ENCODE measurements at places on chromosomes 11 and 22.

DNA sequence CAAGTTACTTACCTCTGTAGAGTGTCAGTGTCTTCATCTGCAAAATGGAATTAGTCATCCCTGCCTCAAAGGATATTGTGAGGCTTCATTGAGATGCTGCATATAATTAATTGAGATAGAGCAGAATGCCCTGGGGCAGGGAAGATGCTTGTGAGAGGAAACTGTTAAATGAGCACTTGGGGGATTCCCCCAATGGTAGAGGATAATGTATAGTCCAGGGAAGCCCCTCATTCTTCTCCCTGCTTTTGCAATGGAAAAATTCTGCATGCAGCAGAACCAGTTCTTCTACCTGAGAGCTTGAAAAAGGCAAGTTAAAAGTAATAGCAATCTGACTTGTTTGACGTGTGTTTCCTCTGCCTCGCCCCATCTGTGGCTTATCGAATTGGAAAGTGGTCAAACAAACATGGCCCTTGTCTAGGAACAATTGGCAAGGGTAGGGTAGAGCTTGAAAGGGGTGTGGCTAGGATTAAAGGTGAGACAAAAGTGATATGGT is 90.9 kb downstream of the NAV2 start:
- no peaks in the 10 kb centered on the region for H3K4me1 ChIP-seq
- DNase-seq: no peak
- no peak overlapping the region for H3K27ac ChIP-seq

DNA sequence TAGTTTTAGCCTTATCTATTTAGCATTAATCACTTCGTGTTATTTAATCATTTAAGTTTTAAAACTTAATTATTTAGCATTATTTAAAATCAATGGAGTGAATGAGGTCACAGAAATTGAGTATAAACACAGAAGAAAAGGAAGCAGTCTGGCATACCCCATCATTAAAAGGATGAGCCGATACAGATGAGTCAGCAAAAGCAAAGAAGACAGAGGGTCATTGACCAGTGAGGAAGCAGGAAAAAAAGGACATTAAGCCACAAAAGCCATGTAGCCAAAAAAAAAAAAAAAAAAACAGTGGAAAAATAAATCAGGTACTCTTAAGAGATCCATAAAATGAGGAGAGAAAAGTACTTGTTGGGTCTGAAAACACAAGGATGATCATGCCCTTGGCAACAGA is 71.5 kb downstream of the TYR start:
- no peaks in the 10 kb centered on the region for H3K36me3 ChIP-seq
- no peak overlapping the region for H3K4me3 ChIP-seq
- no peak overlapping the region for H3K27ac ChIP-seq
- no peak for DNase-seq

DNA sequence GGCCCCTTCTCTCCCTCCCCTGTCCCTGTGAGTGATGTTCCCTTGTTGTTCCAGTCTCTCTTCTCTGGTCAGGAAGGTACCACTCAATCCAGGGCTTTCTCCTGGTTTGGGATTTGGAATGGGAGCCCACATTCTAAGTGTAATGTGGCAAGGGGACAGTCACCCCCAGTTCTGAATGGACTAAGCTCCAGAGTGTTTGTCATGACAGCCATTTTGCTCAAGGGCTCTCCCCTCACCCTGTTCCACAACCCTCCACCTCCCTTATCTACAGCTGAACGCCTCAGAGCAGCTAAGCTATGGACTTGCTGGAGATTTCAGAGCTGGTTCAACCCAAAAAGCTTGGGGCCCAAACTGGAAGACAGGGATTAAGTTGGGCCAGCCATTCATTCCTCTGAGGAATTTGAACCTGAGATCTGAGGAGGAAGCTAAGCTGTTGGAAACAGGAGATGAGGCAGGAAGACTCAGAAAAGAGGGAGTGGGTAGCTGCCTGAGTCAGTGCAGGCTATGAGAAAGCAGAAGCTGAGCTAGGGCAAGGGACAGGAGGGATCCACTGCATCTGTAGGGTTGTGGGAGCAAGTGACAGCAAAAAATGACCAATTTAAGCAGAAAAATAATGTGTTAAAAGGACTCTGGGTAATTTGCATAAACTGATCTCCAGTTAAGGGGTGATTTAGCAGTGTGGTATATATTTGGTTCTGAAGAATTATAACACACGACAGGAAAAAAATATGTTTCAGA is 22.9 kb upstream of the FCHSD2 start:
- H3K4me1 ChIP-seq: no peaks in the 10 kb centered on the region
- no peaks in the 10 kb centered on the region for H3K27me3 ChIP-seq
- H3K4me3 ChIP-seq: no peak overlapping the region
- H3K36me3 ChIP-seq: no peaks in the 10 kb centered on the region
- no peak for DNase-seq

DNA sequence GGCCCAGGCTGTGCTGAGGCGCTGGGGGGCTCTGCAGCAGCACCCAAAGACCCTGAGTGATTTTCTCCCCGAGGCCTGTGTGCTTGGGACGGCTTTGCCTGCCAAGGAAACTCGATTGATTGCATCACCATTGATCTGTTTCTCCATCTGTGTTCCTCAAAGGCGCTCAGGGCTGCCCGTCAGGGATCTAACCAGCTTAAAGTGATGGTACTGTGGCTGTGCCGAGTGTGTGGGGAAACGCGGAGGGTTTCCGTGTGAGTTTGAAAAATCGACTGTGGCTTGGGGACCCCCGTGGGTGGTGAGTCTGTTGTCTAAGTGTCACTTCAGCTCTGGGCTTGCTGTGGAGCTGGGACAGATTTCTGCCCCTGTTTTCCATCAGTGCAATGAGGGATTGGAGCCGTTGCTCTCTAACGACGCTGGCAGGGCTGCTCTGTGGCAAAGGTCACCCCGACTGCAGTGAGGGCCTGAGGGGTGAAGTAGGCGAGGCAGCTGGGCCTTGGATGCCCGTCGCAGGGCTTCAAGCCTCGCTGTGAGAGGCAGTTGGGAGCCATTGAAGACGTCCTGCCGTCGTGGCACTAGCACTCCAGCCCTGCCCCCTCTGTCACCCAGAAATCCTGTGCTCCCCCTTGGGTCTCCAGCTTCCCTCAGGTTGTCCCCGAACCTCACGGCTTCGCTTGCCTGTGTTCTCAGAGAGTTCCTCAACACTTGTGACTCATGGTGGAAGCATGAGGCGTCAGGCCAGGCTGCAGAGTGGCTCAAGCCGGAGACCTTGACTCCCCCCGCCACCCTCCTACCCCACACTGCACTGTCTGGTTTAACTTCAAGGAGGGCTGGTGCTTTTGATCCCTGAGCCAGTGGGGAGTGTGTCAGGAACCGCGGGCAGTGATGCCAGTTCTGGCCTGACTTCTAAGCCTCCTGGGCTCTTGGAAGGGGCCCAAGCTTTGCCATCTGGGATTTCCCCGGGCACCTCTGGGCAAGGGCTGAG is 21.8 kb downstream of the CACNA1I start:
- H3K27me3 ChIP-seq: peaks cover 17% of the 10 kb centered on the region
- H3K36me3 ChIP-seq: no peaks in the 10 kb centered on the region
- peaks cover 9% of the 10 kb centered on the region for H3K4me1 ChIP-seq
- no peak overlapping the region for H3K4me3 ChIP-seq

- DNase-seq: no peak
- H3K36me3 ChIP-seq: no peaks in the 10 kb centered on the region
- no peak overlapping the region for H3K4me3 ChIP-seq
- no peaks in the 10 kb centered on the region for H3K4me1 ChIP-seq
- H3K27me3 ChIP-seq: no peaks in the 10 kb centered on the region
Observed at GRCh38 chr11:105986554-105986953, 35.5 kb downstream of the MSANTD4 start.

- no peaks in the 10 kb centered on the region for H3K36me3 ChIP-seq
- no peak for DNase-seq
- H3K27me3 ChIP-seq: no peaks in the 10 kb centered on the region
- H3K4me1 ChIP-seq: no peaks in the 10 kb centered on the region
- H3K27ac ChIP-seq: no peak overlapping the region
Observed at GRCh38 chr11:65241134-65241533, 20.6 kb upstream of the POLA2 start.

DNA sequence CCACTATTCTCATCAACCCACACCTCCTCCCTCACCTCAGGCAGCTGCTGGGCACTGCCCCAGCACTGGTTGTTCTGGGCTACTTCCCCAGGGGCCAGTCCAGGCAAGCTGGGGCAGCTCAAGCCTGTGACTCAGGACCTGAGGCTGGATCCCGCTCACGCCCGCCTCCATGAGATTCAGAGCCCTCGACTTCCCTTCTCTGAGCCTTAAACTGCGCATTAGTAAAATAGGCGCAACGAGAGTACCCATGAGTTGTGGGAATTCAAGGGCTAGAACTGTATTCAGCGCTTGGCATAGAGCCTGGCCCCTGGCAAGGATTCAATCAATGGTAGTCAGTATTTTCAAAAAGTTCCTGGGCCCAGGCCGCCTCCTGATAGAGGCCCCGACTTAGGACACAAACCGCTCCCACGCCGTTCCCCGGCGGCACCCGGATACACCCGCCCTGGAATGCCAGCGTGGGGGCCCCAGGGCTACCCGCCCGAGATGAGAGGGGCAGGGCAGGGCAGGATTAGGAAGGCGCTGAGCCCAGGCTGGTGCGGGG is 723 bp upstream of the CD82 start:
- DNase-seq: peak; percentile 84
- H3K4me1 ChIP-seq: peaks cover 80% of the 10 kb centered on the region
- peak overlapping the region; percentile 29 for H3K4me3 ChIP-seq
- H3K27ac ChIP-seq: peak overlapping the region; percentile 99
- H3K36me3 ChIP-seq: peaks cover 1% of the 10 kb centered on the region

GRCh38 chr11:18347471-18348125 is 25.2 kb downstream of the GTF2H1 start:
- no peak overlapping the region for H3K27ac ChIP-seq
- H3K27me3 ChIP-seq: no peaks in the 10 kb centered on the region
- H3K36me3 ChIP-seq: peaks cover 10% of the 10 kb centered on the region
- no peak for DNase-seq
- no peak overlapping the region for H3K4me3 ChIP-seq

DNA sequence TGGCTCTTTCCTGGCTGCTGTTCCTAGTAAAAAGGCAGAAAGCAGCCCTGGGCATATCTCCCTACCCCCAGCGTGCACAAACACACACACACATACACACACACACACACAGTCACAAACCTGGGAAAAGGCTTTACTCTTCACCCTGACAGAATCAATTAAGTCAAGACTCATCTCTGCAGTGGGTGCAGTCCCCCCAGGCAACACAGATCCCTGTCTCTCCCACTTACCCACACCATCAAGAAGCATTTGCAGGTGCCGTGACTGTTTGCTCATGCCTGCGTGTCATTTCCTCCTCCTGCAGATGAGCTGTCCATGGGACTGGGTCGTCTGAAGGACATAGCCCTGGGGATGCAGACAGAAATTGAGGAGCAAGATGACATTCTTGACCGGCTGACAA is 28.6 kb downstream of the SNAP29 start:
- H3K4me1 ChIP-seq: peaks cover 9% of the 10 kb centered on the region
- H3K36me3 ChIP-seq: peaks cover 31% of the 10 kb centered on the region
- no peaks in the 10 kb centered on the region for H3K27me3 ChIP-seq
- H3K27ac ChIP-seq: no peak overlapping the region
- H3K4me3 ChIP-seq: no peak overlapping the region

GRCh38 chr11:102882389-102883024 is 7.7 kb upstream of the MMP12 start:
- no peaks in the 10 kb centered on the region for H3K27me3 ChIP-seq
- DNase-seq: no peak
- H3K4me3 ChIP-seq: no peak overlapping the region
- no peaks in the 10 kb centered on the region for H3K36me3 ChIP-seq
- peaks cover 7% of the 10 kb centered on the region for H3K4me1 ChIP-seq

GRCh38 chr22:45838305-45838887 is 138.6 kb downstream of the WNT7B start:
- no peaks in the 10 kb centered on the region for H3K27me3 ChIP-seq
- peaks cover 4% of the 10 kb centered on the region for H3K36me3 ChIP-seq
- peaks cover 6% of the 10 kb centered on the region for H3K4me1 ChIP-seq
- H3K4me3 ChIP-seq: no peak overlapping the region
- no peak for DNase-seq

- H3K27me3 ChIP-seq: peaks cover 46% of the 10 kb centered on the region
- H3K27ac ChIP-seq: no peak overlapping the region
- H3K4me3 ChIP-seq: no peak overlapping the region
- H3K36me3 ChIP-seq: no peaks in the 10 kb centered on the region
- DNase-seq: no peak
Observed at GRCh38 chr22:44266796-44267760, 45.7 kb downstream of the SHISAL1 start.

DNA sequence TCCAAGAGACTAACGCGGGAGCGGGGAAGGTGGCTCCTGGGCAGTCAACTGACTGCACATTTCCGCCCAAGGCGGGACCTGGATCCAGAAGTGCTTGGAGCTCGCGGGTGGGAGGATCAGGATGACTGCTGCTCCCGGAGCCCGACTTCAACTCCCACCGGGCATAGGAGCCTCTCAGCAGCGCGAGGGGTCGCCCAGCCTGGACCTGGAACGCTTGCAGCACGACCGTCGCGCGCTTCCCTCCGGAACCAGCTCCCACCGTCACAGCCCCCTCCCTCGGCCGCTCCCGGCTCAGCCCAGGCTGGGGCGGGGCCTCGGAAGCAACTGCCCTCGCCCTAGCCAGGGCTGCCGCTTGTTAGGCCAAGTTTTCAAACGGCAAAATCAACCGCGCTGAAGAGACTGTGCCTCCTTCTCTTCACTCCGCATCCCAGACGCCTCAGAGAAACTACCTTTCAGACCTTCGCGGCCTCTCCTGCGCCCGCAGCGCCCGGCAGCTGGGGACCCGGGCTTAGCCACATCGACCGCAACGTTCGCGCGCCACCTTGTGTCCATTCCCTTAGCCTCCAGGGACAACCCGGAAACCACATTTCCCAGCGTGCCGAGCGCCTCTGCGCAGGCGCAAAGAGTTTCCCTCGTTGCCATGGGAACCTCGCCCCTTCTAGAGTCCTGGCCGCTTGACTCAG is 14.0 kb downstream of the SSH3 start:
- peaks cover 3% of the 10 kb centered on the region for H3K36me3 ChIP-seq
- peak overlapping the region; percentile 82 for H3K4me3 ChIP-seq
- H3K27me3 ChIP-seq: no peaks in the 10 kb centered on the region
- peaks cover 37% of the 10 kb centered on the region for H3K4me1 ChIP-seq

- peaks cover 15% of the 10 kb centered on the region for H3K36me3 ChIP-seq
- no peak overlapping the region for H3K4me3 ChIP-seq
- no peak for DNase-seq
Observed at GRCh38 chr22:45323695-45324094, 14.0 kb downstream of the FAM118A start.

DNA sequence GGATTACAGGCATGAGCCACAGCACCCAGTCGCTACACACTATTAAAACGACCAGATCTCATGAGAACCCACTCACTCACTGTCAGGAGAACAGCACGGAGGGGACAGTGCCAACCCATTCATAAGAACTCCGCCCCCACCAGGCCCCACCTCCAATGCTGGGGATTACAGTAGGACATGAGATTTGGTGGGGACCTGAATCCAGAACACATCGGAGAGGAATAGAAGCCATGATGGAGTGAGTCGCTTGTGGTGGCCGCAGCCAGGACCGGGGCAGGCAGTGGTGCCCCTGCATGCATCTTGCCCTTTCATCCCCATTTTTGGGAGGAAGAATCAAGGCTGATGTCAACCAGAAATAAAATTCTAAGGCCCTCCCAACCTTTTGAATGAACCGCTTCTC is 8.7 kb downstream of the NADSYN1 start:
- H3K27me3 ChIP-seq: no peaks in the 10 kb centered on the region
- H3K4me3 ChIP-seq: no peak overlapping the region
- DNase-seq: no peak
- H3K36me3 ChIP-seq: peaks cover 48% of the 10 kb centered on the region
